Stomach (tissue), 19 donors: ENCODE measurements at places on chromosomes 2 and 18. TPM values are rescaled to one million over a fixed set of nuclear protein-coding genes. Genes with fewer than 3 reads are reported as not detected.
A peak's percentile ranks its signal among the peaks of the same experiment; 100 is the strongest.

GRCh38 chr18:39058386-39059000 lies 1492.9 kb upstream of the CELF4 start:
- peak; percentile 2 for DNase-seq

The SERPINB13 gene
- not detected for total RNA-seq

DNA sequence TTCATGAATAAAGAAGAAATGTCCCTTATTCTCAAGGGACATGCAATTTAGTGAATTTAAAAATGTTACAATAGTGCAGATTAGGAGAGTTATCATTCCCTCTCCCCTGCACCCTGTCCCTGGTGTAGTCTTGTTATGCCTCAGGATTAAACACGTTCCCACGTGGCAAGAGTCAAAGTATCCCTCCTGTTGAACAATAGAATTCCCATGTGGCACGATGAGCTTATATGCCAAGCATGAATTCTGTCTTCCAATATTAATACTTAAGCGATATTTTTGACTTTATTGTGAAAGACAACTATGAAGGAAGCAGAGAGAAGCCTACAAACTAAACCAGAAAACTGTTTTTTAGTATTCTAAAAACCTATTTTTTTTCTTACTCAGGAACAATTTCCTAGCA lies 36.7 kb upstream of the SPAG16 start:
- DNase-seq: no peak

DNA sequence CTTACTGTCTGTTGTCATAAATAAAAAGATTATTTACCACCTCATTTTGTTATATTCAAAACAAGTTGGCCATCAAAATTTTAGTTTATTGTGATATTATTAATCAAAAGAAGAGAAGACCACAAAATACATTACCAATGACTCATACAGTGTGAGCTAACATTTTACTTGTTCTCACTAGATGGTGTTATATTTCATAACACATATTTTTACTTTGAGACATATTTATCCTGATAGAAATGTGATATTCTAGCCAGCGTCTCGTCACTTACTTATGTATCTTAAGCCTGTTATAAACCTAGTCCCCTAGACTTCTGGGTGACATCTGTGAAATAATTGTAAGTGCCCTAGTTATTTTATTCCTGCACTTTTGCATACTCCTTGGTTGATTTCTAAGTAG lies 263.2 kb downstream of the CDH7 start:
- DNase-seq: no peak

GRCh38 chr2:43934567-43934966 lies 61.2 kb downstream of the LRPPRC start:
- DNase-seq: no peak

GRCh38 chr2:100257939-100258338 lies 64.4 kb downstream of the LONRF2 start:
- DNase-seq: no peak

The TXNDC2 gene
- total RNA-seq: not detected
